Stimulated activated CD4-positive, alpha-beta T cell treated with anti-CD3 and anti-CD28 coated beads, Interleukin-2, amount 100 ng/mL, for 4 hours (primary cell): ENCODE measurements at places on chromosomes 16 and 17.

DNA sequence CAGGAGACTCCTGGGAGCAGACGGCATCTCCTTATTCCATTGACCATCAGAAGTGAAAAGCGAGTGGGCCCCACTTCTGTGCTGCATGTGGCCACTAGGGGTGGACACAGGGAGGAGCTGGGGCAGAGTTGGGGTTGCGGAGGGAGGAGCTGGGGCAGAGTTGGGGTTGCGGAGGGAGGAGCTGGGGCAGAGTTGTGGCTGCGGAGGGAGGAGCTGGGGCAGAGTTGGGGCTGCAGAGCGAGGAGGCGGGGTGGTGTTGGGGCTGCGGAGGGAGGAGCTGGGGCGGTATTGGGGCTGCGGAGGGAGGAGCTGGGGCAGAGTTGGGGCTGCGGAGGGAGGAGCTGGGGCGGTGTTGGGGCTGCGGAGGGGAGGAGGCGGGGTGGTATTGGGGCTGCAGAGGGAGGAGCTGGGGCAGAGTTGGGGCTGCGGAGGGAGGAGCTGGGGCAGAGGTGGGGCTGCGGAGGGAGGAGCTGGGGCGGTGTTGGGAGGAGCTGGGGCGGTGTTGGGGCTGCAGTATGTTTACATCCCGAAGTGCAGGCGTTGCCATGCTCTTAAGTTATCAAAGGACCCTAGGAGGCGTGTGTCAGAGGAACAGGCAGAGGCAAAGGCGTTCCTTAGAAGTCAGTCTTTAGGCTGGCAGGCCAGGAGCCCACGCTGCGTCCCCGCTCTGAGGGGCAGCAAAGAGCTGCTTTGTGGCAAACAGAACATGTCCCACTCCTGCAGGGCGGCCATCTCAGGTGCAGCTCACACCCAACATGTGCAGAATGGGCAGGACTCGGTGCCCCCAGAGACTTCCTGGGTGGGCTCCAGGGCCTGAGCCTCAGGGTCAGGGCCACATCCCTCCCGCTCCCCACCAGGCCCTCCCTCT lies 76.0 kb downstream of the ZNF778 start:
- DNase-seq: no peak

DNA sequence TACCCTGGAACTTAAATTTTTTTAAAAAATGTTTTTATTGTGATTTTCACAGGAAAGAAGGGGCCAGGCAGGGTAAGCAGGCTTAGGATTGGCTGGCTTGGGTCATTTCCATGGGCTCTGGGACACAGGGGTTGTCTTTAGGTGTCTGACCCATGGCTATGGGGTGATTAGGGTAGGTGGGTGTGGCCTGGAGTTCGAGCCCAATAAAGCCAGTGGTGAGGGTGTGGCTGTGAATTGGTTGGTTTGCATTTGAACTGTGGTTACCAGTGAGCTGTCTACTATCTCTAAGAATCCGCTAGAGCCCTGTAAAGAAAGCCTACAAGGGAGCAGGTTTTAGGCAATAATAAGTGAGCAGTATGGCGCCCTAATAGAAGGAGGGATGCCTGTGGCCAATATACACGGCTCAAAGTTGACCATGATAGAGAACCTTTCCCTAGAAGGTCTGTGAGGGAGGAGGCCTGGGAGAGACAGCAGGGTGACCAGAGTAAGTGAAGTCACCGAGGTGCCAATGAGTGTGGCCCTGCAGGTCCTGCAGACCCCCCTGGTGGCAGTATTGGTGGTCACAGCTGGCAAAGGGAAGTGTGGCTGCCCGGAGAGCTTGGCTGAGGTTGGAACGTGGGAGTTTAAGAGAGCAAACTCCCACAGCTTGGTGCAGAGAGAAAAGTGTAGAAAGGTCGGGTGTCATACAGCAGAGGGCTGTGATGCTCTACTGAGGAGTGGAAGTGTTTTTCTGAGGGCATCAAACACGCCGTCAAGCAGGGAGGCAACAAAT lies 454.0 kb downstream of the WWOX start:
- DNase-seq: no peak

- DNase-seq: no peak
Measured at GRCh38 chr17:64240261-64240740, 22.8 kb downstream of the TEX2 start.

DNA sequence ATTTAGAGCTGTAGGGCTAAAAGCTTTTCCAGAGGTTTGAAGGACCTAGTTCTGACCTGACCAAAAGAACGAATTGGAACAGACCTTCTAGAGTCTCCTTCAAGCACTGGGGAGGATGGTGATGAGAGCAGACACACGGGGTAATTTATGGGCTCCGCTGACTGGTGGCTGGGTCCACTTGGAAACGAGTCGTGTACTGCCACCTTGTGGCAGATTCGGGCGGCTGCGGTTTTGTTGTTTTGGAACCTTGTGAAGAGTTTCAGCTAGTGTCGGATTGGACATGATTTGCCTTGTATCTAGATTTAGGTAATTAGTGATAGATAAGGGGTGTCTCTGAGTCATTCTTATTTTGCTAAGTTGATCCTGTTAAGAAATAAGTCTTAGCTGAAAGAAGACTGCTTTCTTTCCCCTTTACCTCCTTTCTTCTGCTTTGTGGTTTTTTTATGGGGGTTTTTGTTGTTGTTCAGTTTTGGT lies 98.9 kb downstream of the AATF start:
- peak; percentile 56 for DNase-seq

GRCh38 chr16:50644729-50645128 lies 36.4 kb downstream of the SNX20 start:
- DNase-seq: peak; percentile 20

- no peak for DNase-seq
Measured at GRCh38 chr17:64498308-64499203, 1.7 kb upstream of the POLG2 start.

- DNase-seq: no peak
Measured at GRCh38 chr16:78462288-78463208, 363.1 kb downstream of the WWOX start.

- DNase-seq: no peak
Measured at GRCh38 chr16:21128991-21129390, 21.7 kb downstream of the DNAH3 start.

DNA sequence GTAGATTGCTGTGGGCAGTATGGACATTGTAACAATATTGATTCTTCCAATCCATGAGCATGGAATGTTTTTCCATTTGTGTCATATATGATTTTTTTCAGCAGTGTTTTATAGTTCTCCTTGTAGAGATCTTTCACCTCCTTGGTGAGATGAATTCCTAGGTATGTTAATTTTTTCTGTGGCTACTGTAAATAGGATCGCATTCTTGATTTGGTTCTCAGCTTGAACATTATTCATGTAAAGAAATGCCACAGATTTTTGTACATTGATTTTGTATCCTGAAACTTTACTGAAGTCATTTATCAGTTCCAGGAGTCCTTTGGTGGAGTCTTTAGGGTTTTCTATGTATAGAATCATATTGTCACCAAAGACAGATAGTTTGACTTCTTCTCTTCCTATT lies 19.7 kb upstream of the CDR2 start:
- DNase-seq: no peak

GRCh38 chr17:72702998-72703397 lies 389.5 kb downstream of the SLC39A11 start:
- DNase-seq: no peak

- DNase-seq: no peak
Measured at GRCh38 chr16:49075709-49076108, 205.9 kb downstream of the CBLN1 start.

GRCh38 chr17:8912084-8912981 lies 44.9 kb upstream of the PIK3R6 start:
- DNase-seq: no peak

GRCh38 chr17:4583782-4584100 lies 588 bp upstream of the SMTNL2 start:
- no peak for DNase-seq

DNA sequence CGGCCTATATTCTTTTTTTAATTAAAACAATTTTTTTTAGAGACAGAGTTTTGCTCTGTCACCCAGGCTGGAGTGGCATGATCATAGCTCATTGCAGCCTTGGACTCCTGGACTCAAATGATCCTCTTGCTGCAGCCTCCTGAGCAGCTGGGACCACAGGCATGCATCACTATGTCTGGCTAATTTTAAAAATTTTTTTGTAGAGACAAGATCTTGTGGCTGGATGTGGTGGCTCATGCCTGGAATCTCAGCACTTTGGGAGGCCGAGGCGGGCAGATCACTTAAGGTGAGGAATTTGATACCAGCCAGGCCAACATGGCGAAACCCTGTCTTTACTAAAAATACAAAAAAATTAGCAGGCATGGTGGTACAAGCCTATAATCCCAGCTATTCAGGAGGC lies 54.8 kb upstream of the MSI2 start:
- DNase-seq: no peak

- DNase-seq: no peak
Measured at GRCh38 chr17:55319933-55320593, 55.3 kb downstream of the HLF start.

GRCh38 chr17:18950346-18950745 lies 1.6 kb upstream of the SLC5A10 start:
- no peak for DNase-seq

- no peak for DNase-seq
Measured at GRCh38 chr16:28543072-28543471, 4.3 kb upstream of the NUPR1 start.

GRCh38 chr17:30922235-30923030 lies 688 bp downstream of the ADAP2 start:
- no peak for DNase-seq
